ENCODE measurements at places on chromosomes 16 and 17.
A peak's percentile ranks its signal among the peaks of the same experiment; 100 is the strongest.

GRCh38 chr17:57077000-57077399 is 8.0 kb upstream of the AKAP1 start:
- no peak for DNase-seq

- DNase-seq = no peak
Observed at GRCh38 chr16:79926451-79927205, 326.1 kb upstream of the MAF start.

- peak; percentile 62 for DNase-seq
Observed at GRCh38 chr17:10295728-10296343, 77.0 kb downstream of the MYH13 start.

- peak; percentile 78 for DNase-seq
Observed at GRCh38 chr16:84323606-84324005, 28.9 kb downstream of the WFDC1 start.

- no peak for DNase-seq
Observed at GRCh38 chr17:80751946-80752581, 207.4 kb downstream of the RPTOR start.

DNA sequence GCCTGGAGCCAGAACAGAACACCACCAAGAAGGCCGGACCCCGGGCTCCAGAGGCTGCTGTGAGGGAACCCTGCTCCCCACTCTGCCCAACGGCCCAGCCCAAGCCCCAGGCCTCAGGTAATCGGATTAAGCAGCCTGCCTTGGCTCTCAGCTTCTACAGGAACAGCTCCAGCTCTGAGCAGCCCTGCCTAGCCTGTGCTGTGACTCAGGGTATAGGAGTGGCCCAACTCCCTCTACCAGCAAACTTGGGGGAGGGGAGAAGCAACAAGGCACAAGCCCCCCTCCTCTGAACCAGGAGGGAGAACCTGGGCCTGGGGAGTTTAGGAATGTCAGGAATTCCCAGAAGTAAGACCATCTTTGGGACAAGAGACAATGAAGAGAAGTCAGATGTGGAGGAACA is 849 bp upstream of the SOX15 start:
- no peak for DNase-seq

GRCh38 chr16:3997231-3997841 is 116.8 kb upstream of the CREBBP start:
- DNase-seq = no peak

DNA sequence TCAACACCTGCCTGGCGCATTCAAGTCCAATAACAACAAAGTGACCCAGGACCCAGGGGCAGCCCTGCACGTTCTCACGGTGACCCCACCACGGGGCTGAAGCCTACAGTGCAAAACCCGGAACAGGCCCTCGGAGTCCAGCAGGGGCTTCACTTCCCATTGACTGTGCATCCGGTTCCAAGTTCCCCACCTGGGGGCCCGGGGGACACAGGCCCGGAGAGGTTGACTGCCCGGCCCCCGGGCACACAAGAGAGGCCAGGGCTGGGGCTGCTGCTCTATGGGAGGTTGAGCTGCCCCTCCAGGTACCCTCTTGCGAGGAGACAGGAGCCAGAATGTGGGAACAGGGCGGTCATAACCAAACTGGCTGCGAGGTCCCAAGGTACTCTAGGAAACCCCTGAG is 31.3 kb downstream of the ENGASE start:
- no peak for DNase-seq

DNA sequence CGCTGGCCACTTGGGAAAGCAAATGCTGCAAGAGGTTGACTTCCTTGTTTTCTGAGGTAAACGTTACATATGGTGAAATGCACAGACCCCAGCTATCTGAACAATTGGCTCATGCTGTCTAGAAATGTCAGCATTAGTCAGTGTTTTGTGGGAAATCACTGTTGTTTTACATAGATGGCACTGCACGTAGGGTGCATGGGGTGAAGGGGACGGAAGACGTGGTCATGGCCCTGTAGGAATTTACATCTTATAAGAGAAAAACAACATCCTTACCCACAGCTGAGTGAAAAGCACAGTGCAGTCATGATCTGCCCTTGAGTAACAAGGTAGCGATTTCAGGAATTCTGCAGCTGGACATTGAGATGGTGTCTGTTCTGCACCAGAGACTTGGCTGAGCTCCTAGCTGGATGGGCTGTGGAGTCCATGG is 15.2 kb downstream of the RPTOR start:
- peak; percentile 3 for DNase-seq

DNA sequence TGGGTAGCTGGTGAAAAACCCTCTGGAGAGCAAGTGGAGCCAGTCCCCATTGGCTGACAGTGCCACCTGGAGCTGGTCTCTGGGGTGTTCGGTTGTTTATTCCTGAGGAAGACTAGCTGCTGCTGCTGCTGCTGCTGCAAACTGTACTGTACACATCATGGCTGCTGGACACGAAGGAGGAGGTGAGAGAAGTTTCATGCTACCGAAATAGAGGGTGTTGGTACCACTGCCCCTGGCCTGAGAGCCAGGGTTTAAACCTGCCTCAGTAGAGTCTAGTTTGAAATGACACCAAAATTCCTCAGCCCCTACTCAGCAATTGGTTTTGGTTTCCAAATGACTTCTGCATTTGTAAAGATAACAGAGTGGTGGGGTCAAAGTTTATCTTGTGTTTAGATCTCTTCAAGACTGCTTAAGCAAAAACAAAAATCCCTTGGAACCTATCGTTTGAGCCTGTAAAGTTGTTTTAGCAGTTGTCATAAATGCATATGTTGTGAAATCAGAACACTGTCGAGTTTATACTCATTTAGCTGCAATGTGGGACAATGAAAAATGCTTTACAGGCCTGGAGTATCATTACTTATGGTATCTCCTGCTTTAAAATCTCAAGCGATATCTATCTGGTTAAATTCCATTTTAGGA is 40.8 kb downstream of the CYB5B start:
- DNase-seq = no peak

GRCh38 chr16:1637526-1637925 is 25.4 kb downstream of the CRAMP1 start:
- DNase-seq = no peak

DNA sequence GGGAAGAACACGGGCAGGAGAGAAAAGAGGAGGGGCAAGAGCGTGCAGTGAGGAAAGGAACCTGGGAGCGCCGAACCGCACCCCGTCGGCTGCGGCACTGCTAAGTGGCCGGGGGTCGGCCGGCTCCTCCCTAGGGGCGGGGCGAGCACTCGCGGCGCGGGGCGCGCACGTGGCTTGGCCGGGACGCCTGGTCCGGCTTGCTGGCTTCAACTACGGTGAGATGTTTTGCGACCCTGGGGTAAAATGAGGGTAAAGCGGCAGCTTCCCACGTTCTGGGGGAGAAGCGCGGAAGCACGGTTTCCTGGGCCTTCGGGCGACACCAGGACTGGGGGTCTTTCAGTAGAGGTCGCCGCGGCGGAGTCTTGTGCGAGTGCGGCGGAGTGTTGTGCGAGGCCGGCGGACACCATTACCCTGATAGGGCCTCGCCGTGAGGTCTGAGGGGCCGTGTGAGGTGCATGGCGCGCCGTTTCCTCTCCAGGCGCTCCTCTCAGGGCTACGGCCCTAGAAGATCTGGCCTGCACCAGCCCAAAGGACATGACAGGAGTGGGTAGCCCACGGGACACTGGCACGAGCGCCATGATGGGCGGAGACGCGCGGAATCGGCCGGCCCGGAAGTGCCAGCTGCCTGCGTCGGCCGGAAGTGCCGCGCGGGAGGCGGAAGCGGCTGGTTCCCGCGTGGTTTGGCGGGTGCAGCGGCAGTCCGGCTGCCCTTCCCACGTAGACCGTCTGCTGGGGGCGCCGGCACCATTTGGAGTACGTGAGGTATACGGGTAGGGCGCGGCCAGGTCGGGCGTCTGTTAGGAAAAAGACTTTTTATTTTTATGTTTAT is at the start of the genes MYO19 and PIGW:
Gene MYO19 (minus strand): TSS at position 29 of the 829 bp plus-strand sequence. CDS start 2,330 bp downstream, outside the sequence.
Gene PIGW (plus strand): TSS at position 148 of the 829 bp plus-strand sequence. CDS start 2,115 bp downstream, outside the sequence.
- peak; percentile 92 for DNase-seq

DNA sequence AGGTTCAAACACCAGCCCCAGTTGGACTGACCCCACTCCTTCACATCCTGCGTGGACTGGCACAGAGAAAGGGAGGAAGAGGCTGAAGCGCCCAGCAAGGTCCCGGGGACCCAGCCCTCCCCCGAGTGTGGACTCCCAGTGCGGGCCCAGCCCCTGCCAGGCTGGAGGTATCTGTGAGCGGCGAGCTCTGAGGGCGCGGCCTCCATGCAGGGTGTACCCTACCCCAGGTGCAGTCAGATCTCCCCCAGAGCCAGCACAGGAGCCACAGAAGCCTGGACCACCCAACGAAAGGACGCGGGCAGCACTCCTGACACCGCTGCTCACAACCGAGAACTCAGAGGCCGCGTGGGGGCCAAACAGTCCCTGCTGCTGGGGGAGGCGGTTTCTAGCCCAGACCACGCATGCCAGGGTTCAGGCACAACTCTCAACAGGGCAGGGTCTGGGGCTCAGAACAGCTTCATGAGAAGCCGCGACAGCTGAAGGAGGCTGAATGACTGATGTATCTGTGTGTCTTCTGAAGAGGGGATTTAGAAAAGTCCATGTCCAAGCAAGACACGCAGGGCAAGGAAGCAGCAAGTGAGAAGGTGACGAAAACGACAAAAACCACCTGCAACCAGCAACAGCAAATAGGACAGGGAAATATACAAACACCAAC is 8.5 kb downstream of the SLC38A10 start:
- no peak for DNase-seq

GRCh38 chr16:10114409-10114808 is 67.8 kb downstream of the GRIN2A start:
- no peak for DNase-seq

- no peak for DNase-seq
Observed at GRCh38 chr16:14357328-14357727, 272.7 kb downstream of the PARN start.

- peak; percentile 26 for DNase-seq
Observed at GRCh38 chr16:88527186-88527936, 42.8 kb upstream of the ZC3H18 start.

GRCh38 chr16:78483124-78483992 is 383.9 kb downstream of the WWOX start:
- DNase-seq = no peak

- peak; percentile 58 for DNase-seq
Observed at GRCh38 chr16:569445-570254, at the start of gene PIGQ. Gene PIGQ, plus strand, starts transcription at chr16:569968. Its CDS starts 4,107 bp downstream, at chr16:574075.

DNA sequence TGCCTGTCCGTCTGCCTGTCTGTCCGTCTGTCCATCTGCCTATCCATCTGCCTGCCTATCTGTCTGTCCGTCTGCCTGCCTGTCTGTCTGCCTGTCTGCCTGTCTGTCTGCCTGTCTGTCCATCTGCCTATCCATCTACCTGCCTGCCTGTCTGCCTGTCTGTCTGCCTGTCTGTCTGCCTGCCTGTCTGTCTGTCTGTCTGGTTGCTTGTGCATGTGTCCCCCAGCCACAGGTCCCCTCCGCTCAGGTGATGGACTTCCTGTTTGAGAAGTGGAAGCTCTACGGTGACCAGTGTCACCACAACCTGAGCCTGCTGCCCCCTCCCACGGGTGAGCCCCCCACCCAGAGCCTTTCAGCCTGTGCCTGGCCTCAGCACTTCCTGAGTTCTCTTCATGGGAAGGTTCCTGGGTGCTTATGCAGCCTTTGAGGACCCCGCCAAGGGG is 5.6 kb downstream of the GCGR start:
- DNase-seq = no peak

- DNase-seq = no peak
Observed at GRCh38 chr16:78252757-78253156, 153.3 kb downstream of the WWOX start.

DNA sequence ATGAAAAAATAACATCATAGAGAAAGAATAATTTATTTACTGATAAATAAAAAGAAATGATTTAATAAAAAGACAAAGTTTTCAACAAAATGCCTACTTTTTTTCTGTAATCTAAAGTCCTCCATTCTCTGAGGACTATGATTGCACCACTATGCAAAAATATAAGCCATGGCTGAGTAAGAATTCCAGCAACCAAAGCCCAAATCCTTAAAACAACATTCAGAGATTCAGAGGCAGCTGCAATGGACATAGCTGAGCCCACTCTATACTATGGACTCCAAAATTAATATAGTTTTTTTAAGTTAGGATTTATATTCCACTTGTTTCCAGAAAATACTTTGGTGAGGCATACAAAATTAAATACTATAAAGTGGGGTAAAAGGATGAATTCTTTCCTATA is 169.5 kb upstream of the C17orf78 start:
- DNase-seq = no peak

GRCh38 chr17:64496348-64496785 is 487 bp downstream of the POLG2 start:
- peak; percentile 53 for DNase-seq

DNA sequence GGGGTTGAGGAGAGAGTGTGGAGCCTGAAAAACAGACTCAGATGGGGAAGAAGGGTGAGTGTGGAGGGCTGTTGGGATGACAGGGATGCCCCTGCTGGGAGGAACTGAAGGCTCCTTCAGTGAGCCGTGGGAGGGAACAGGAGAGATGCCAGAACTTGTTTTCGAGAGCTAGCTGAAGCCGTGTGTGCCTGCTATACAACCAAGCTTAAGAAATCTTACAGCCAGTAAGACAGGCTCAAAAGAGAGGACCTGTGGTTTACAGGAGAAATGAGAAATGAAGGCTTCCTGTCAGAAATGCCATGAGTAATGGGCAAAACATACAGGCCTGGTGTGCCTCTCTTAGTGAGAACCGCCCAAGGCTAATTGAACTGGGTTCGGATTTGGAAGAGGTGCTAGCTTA is 99.6 kb downstream of the SPACA3 start:
- DNase-seq = no peak

GRCh38 chr16:1511662-1512569 is 18.8 kb downstream of the TELO2 start:
- no peak for DNase-seq

DNA sequence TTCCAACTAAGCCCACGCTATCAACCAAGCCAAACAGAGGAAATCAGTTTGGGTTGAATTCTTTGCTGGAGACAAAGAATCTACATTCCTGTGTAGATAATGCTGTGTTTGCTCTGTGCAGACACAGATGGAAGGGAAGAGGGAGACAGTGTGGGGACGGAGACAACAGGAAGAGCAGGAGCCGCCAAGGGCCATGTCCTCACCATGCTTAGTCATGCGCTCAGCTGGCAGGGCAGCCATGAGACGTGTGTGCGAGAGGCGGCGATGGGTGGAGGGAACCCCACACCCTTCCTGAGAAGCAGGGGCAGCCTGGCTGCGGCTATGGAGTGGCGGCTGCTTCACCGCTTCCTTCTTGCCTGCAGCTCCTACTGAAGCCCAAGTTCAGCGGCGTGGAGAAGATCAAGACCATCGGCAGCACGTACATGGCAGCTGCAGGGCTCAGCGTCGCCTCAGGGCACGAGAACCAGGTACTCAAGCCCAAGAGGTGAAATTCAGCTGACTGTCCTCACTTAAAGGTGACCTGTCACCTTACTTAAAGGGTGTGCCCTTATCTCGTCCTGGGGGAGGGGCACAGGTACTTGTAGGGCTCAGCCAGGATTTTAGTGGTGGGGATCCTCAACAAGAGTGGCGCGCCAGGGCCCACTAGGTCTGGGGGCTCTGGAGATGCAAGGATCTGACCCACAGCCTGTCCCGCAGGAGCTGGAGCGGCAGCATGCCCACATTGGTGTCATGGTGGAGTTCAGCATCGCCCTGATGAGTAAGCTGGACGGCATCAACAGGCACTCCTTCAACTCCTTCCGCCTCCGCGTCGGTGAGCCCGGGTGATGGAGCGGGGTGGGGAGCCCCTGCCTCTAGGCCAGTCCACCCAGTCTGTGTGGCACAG is 47.5 kb downstream of the ADCY7 start:
- DNase-seq = peak; percentile 91

GRCh38 chr16:2914233-2914632 is 2.5 kb downstream of the FLYWCH1 start:
- DNase-seq = no peak

GRCh38 chr17:19333736-19334290 is 28.7 kb downstream of the B9D1 start:
- DNase-seq = no peak
